ENCODE measurements at places on chromosomes 16 and 17.

GRCh38 chr16:69123910-69124309, 8.5 kb downstream of the CHTF8 start:
- DNase-seq = peak; percentile 30

GRCh38 chr17:77941004-77941403, 17.5 kb upstream of the TNRC6C start:
- no peak for DNase-seq

DNA sequence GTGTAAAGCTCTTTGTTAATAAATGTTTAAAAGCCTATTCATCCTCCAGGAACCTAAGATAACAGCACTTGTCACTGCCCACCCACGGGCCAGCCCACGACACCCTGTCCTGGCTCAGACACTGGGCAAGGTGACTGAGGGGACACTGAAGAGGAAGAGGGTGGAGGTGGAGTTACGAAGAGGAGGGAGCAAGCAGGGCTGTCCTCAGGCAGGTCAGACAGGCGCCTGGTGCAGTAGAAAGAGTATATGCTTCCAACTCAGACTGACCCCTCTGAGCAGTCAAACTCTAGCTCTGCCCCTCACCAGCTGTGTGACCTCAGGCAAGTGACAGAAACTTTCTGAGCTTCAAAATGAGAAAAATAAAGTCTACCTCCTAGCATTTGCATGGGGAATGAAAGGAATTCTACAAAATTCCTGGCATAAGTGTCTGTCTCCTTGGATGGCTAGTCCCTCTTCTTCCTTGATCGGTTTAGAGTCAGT, 22.8 kb downstream of the TEX2 start:
- no peak for DNase-seq

- DNase-seq = no peak
Observed at GRCh38 chr17:47728214-47728877, 4.7 kb upstream of the TBX21 start.

DNA sequence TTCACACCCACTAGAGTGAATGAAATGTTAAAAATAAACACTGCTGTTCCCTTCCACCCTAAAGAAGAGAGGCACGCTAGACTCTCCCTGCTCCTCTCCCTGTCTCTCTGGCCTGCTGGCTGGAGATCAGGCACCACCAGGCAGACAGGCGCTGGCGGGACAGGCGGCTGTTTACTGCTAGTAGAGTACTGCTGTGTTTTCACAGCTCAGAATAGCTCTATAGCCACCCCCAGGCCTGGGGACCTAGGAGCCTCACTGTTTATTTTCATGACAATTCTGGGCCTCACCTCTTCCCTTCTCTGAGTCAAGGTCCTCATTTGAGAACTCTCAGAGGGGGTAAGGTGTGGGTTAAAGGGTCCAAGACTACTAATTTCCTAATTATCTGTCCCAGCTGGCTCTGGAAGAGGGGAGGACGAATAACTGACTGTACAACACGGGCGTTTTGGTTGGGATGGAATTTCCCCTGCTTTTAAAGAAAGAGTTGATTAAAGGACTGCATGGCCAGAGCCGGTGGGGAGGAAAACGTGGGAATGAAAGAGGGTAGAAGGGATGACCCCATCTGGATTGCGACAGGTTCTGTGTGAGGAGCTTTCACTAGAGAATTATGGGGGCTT, 9.0 kb upstream of the G6PC1 start:
- DNase-seq = no peak

- DNase-seq = no peak
Observed at GRCh38 chr17:12296209-12296625, 275.5 kb downstream of the MAP2K4 start.
